ENCODE measurements at places on chromosomes 7 and 10.

- DNase-seq, result peak; percentile 52
Observed at GRCh38 chr7:154953006-154953684, 49.8 kb downstream of the PAXIP1 start.

DNA sequence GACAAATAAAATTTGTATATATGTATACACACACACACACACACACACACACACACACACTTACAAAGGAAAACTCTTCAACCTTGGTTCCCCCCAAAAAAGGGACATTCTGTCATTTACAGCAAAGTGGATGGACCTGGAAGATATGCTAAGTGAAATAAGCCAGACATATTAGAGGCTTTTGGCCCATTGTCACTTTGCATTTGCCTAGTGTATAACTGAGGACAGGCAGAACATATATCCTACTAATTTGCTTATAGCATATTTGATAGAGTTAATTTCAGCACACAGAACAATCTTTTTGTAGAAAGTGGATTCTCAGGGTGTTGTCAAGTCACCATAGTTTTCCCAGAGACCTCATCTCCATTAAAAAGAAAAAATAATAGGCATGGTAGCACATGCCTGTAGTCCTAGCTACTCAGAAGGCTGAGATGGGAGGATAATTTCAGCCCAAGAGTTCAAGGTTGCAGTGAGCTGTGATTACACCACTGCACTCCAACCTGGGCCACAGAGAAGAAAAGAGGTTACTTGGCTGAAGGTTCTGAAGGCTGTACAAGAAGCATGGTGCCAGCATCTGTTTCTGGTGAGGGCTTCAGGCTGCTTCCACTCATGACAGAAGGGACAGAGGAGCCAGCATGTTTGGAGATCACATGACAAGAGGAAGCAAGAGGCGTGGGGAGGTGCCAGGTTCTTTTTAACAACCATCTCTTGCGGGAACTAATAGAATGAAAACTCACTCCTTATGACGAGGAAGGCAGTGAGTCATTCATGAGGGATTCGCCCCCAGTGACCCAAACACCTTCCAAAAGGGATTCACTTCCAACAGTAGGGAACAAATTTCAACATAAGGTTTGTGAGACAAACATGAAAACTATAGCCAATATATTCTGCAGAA, 135.6 kb downstream of the TMEM168 start:
- DNase-seq, result no peak

DNA sequence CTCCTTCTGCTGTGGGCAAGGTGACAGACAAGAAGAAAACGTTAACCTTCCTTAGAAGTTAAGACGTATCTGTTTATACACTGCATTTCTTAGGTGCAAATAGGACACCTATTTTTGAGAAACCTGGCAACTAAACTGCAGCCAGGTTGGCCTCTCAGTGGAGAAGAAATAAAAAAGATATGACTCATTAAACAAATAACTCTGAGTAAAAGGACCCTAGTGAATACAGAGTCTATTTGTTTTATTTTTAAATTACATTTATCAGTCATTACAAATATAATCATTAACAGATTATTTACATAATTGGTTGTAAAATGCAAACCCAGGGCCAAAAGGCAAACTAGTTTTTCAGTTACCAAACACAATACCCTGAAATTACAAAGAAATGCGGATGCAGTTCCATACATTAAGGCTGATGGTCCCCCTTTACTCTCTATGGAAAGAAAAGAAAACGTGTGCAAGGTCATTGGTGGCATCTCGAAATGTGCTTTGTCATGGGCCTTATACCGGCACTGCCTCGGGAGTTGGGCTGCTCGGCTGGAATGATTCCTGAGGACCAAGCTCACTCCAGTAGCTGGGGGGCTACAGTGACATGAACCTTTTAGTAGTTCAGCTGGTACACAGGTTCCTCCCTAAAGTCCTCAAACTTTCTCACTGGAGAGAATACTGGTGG, 38.4 kb downstream of the ADRB1 start:
- DNase-seq, result no peak

- DNase-seq, result no peak
Observed at GRCh38 chr7:93779115-93779514, 111.4 kb downstream of the TFPI2 start.

DNA sequence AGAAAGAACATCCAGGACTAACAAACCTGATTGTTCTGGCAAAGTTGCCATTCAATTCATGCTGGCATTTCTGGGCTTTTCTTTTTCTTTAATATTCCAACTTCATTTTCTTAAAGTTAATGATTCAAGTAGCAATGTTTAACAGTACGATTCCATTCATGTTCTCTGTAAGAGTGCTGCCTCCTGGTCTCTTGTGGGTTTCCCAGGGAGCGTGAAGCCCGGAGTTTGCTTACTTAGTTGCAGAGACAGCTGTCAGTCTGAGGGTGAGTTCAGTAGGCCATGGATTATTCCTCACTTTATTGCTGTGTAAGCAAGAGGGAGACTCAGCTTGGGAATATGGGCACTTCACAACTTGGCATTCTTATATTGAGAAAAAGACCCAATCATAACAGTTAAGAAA, 142.2 kb downstream of the TWIST1 start:
- no peak for DNase-seq

GRCh38 chr7:46256870-46257661, 336.0 kb upstream of the IGFBP3 start:
- no peak for DNase-seq

DNA sequence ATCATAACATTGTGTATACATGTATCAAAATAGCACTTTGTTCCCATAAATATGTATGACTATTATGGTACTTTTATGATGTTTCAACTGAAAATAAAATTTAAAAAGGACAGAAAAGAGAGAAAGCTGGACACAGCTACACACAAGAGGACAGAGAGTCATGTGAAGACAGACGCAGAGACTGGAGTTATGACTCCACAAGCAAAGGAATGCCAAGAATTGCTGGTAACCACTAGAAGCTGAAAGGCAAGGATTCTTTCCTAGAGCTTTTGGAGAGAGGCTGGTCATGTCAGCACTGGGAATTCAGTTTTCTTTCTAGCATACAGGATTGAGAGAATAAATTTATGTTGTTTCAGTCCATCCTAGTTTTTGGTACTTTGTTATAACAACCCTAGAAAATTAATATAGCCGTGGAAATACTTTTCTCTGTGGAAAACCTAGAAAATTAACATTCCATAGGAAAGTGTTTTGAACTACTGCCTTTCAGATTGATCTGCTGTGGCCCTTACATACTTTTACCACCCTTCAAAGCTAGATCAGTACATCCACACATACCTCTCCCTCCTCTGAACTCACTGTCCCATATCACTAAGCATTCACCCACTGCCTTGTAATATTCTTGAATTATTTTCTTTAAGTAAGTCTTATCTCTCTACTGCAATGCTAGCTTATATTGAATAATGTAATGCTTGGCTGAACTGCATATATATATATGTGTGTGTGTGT, 575.3 kb downstream of the IPMK start:
- no peak for DNase-seq

DNA sequence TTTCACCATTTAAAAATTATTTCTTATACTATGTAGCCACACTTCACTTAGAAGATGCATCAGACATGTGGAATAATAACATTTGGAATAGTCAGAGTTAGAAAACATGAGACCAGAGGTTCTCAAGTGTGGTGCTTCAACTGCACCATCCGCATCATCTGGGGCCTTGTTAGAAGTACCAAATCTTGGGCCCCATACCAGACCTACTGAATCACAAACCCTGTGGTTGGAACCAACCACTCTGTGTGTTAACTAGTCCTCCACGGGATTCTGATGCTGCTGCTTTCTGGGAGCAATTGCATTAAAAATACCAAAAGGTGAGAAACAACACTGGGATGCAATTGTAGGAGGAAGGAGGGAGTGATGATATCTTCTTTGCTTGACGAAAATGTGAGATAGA, 125.2 kb downstream of the GNAT3 start:
- no peak for DNase-seq

GRCh38 chr10:44253769-44254462, 131.0 kb downstream of the CXCL12 start:
- DNase-seq, result no peak

GRCh38 chr10:6151087-6151977, 51.4 kb upstream of the PFKFB3 start:
- DNase-seq, result no peak

DNA sequence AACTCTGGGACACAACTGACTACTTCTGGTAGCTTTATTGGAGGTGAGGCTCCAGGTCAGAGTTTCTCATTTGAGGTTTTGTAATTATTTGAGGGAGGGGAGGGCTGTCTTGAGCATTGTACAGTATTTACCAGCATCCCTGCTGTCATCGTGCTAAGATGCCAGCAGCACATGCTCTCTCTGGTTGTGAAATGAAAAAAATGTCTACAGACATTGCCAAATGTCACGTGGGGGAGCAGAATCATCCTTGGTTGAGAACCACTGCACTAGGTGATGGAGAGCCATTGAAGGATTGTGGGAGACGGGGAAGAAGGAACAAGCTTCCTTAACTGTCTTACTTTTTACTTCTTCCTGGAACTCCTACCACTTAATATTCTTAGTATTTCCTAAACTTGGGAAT, 5.0 kb downstream of the SEPTIN7 start:
- DNase-seq, result no peak

GRCh38 chr7:70334871-70335270, 736.6 kb downstream of the AUTS2 start:
- DNase-seq, result no peak

DNA sequence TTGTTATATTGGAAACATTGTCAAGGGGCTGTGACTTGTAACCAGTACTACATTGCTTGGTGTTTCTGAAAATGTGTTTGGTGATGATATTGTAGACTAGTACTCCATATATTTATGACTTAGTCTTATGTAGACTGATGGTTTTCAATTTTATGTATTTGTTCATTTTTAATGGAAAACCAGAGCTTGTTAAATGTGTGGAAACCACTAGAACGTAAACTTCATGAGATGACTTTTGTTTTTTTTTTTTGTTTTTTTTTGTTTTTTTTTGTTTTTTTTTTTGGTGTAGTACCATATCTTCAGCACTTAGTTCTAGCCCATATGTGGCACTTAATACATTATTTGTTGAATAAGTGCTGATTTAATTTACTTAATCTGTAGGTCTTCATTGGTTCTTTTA, 518.6 kb downstream of the AUTS2 start:
- DNase-seq, result no peak

- DNase-seq, result no peak
Observed at GRCh38 chr7:30306976-30307375, 22.6 kb downstream of the ZNRF2 start.

GRCh38 chr10:52208365-52208764, 105.7 kb upstream of the DKK1 start:
- DNase-seq, result no peak

GRCh38 chr7:1247527-1248041, 14.9 kb downstream of the UNCX start:
- no peak for DNase-seq

- DNase-seq, result no peak
Observed at GRCh38 chr10:70457759-70458305, 16.4 kb upstream of the NODAL start.

GRCh38 chr10:70699659-70700174, 27.4 kb downstream of the ADAMTS14 start:
- DNase-seq, result no peak

GRCh38 chr10:55233505-55233904, 432.5 kb upstream of the PCDH15 start:
- no peak for DNase-seq

DNA sequence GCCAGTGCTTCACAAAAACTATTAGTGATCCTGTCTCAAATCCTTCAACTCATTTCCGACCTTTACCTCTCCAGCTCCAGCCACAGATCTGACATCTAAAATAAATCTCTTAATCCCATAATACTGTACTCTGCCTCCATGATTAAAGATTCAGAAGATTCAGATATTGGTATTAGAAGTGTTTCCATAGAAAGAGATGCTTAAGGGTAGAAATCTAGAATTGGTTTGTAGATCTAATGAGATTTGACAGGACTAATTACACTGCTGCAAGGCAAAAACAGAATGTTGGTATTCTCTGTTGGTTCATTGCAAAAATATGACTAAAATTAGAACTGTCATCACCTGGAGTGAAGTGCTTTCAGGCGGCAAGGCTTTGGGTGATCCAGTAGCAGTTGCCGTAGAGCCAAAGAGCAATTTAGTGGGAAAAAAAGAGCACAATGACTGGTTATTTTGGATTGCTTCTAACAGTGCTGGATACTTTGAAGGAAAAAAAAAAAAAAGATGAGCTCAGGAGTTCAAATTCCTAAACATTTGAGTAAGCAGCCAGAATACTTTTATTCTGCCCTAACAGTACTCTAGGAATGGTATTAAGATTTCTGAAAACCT, 940.1 kb upstream of the SORCS1 start:
- DNase-seq, result no peak

DNA sequence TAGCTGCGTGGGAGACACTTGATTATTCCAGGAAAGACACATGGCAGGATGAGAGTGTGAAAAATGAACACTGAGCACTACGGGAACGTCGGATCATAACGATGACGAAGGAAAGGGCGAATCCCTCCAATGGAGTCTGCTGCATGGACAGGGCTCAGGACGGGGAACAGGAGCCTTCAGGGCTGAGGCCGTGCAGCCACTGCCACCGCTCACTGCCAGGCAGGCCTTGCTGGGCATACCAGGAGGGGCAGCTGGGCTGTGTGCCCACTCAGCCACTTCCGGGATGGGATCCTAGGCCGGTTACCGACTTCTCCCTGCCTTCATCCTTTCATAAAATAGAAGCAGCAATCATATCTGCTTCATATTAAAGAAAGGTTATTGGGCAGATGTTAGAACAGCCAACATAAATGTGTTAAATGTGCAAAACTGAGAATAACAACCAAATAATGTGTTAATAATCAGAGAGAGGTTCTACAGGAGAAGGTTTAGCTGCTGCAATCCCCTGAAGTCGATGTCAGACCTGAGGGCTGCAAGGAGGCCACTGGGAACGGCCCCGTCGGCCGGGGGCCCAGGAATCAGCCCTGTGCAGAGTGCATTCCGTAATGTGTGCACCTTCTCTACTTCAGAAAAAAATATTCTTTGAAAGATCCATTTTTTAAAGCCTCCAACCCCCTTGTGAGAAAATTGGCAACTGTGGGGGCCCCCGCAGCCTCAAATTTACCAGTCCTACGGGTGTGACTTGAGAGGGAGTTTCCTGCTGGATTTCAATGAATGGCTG, 63.6 kb downstream of the ADARB2 start:
- DNase-seq, result no peak

GRCh38 chr10:100520811-100521210, 1.1 kb upstream of the SEC31B start:
- DNase-seq, result no peak

DNA sequence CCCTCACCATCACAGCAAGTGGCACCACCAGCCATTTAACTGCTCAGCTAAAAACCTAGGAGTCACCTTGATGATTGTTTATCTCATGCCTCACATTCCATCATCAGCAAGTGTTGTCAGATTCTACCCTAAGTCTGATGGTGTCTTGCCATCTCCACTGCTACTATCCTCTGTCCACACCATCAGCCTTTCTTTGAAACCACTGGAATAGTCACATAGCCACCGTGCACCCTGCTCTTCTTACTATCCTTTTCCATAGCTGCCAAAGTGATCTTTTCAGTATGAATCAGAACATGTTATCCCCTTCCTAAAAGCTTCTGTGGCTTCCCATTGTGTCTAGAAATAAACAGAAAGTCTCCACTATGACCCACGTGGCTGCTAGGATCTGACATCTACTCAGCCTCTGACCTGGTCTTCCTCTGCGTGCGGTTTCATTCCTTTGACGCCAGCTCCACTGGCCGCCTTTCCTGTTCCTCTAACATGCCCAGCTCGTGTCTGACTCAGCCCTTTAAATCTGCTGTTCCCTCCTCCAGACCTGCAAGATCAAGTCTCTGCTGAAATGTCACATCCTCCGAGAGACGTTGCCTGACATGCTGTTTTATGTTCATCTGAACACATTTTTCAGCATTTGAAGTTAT, 16.5 kb upstream of the CHN2 start:
- DNase-seq, result no peak
